ENCODE measurements at places on chromosomes 3 and 15. TPM values are rescaled to one million over a fixed set of nuclear protein-coding genes. Genes with fewer than 3 reads are reported as not detected.

GRCh38 chr3:170634663-170635384 is 48.9 kb upstream of the SLC7A14 start:
- DNase-seq, result no peak

TLR9 gene
- 0.44 TPM for polyA plus RNA-seq

DNA sequence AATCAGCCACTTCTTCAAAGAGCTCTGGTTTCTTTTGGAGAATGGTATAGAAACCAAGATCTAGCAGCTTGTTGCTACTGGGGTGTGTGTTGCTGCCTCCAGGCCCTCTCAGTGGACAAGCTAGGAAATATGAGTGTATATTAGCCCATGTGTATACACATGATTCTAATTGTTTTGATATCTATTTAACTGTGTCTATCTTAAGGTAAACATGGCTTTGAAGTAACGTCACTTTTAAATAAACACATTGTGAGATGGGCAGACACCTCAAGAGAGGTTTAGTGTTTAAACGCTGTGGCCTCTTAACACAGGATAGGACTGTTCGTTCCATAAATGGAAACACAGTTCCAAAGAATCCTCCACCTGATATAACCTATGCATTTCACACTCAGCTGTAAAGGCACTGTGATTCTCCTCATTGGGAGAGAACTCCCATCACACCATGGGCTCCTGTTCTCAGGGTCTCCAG is 87.0 kb downstream of the GMPS start:
- no peak for DNase-seq

DNA sequence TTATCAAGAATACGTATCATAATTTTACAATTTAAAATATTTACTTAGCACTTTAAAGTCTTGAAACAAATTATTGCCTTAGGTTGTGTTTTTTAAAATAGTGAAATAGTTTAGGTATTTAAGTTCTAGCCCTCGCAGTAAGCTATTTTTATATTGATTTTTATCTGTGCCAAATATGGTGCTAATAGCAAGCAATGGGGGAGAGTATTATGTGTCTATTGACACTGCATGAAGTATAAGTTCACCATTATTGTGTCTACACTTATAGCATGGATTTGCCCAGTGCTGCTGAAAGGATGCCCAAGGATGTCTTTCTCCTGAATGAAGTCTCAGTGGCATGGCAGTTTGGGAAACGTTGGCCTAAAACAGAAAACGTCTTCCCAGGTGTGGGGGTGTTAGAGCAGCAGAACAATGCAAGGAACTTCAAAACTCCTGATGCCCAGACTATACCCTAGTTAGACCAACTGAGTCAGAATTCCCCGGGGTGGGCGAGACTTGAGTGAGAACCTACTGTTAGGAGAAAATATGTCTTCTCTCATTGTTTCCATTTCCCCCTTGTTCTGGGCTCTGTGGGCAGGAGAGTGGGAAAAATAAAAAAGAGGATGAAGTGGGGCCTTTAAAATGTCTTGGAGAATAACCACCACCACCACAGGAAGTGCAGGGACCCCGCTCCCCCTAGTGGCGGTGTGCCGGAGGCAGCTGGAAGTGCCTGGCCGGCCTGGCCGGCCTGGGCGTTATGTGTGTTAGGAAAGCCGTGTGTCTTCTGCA is 104.2 kb upstream of the SLC7A14 start:
- DNase-seq, result no peak

DNA sequence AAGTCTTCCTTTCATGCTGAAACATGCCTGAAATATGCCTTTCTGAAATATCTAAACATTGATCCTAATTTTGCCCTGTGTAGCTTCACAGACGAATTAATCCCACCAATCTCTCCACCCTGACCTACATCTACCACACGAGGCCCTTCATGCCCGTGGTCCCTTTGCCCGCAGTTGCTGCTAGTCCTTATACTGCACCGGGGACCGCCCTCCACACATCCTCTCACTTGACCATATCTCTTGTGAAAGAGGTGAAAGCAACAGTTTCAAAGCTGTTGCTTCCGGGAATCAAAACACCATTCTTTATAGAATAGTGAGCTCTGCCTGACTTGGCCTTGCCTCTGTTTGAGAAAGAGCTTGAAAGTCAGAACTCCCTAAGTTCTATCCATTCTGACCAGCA is 499.5 kb downstream of the NTRK3 start:
- no peak for DNase-seq

DNA sequence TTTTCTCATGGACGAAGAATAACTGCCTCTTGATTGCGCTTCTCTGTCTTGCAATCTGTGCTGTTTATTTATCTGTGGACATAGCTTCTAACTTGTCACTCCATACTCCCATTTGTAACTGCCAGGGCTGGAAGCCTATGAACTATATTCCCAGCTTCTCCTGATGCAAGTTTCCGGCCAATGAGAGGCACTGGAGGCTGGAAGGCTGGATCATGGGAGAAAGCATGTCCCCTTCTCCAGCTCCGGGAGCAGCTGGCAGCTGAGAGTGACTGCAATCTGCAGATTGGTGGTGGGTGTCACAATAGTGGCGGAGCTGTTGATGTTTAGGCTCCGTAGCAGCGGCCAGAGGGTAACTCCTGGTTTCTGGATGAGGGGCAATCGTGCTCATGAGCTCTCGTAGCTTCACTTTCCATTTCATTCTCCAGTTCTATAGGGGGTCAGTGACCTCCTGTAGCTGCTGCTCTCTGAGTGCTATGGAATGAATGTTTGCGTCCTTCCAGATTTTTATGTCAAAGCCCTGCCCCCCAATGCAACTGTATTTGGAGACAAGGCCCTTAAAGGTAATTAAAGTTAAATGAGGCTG is 35.7 kb upstream of the PCSK6 start:
- no peak for DNase-seq

GRCh38 chr3:95265129-95265528 is 1202.3 kb downstream of the NSUN3 start:
- no peak for DNase-seq

Measured in forelimb muscle (tissue), 1 donor.